ENCODE measurements at places on chromosomes 2 and 18.

GRCh38 chr2:64474121-64474571, 20.2 kb downstream of the LGALSL start:
- DNase-seq = no peak

DNA sequence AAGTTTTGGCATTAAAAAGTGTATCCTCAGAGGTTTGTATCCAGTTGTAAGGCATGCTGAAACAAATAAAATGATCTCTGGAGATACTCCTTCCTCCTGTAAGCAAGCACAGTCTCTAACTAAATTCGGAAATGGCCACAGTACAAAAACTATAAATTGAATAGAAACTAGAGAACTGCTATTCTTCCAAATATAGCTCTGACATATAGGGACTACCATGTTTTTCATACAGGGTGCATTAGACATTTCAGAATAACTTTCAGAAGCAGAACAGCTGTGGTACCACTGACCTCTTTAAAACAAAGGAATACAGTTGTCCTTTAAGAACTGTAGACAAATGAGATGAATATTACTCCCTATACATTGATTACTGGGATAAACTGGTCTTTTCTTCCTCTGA, 568.5 kb downstream of the ARHGAP15 start:
- no peak for DNase-seq

- no peak for DNase-seq
These were observed 82.0 kb downstream of the SMAD7 start for GRCh38 chr18:48868468-48869466.

DNA sequence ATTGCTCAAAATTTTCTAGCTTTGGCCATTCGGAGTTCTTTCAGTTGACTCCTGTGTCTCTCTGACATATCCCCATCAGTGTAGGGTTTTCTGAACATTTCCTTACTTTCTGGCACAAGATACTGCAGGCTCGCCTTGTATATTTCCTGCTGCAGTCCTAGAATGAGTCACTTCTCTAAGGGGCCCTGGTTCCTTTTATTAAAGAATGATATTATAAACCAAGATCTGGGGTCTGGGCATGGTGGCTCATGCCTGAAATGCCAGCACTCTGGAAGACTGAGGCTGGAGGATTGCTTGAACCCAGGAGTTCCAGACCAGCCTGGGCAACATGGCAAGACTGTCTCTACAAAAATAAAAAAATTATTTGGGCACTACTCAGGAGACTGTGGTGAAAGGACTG, 3.0 kb upstream of the RPL37A start:
- no peak for DNase-seq

- DNase-seq = peak; percentile 76
These were observed 318.7 kb downstream of the PDE11A start for GRCh38 chr2:177753682-177754491.

Measured in AG08396 (cell line).